Cerebellar nuclear complex (tissue), 1 donor: ENCODE measurements at places on chromosomes 3 and 15.

GRCh38 chr3:122668930-122669730 lies 11.5 kb upstream of the PARP14 start:
- DNase-seq: no peak

DNA sequence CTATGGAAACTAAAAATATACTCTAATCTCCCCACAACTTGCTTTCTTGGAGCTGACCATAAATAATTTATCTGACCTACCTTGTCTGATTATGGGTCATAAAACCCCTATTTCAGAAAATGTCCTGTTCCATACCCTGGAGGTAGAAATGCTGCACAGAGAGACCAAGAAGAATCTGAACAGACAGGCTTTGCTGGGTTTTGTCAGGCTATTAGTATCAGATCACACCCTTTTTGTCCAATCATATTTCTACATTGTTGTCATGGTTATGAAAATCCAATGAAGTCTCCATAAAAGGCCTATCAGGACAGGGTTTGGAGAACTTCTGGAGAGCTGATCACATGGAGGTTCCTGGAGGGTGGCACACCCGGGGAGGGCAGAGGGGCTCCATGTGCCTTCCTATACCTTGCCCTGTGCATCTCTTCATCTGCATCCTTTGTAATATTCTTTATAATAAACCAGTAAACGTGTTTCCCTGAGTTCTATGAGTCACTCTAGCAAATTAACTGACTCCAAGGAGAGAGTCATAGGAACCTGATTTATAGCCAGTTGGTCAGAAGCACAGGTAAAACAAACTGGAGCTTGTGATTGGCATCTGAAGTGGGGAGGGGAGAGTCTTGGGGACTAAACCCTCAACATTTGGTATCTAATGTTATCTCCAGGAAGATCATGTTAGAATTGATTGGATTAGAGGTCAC lies 58.1 kb downstream of the NGLY1 start:
- DNase-seq: no peak

- no peak for DNase-seq
These were observed 120.1 kb upstream of the ARHGEF3 start for GRCh38 chr3:56921573-56922453.

GRCh38 chr3:158539414-158540014 lies 31.5 kb upstream of the MLF1 start:
- DNase-seq: no peak

DNA sequence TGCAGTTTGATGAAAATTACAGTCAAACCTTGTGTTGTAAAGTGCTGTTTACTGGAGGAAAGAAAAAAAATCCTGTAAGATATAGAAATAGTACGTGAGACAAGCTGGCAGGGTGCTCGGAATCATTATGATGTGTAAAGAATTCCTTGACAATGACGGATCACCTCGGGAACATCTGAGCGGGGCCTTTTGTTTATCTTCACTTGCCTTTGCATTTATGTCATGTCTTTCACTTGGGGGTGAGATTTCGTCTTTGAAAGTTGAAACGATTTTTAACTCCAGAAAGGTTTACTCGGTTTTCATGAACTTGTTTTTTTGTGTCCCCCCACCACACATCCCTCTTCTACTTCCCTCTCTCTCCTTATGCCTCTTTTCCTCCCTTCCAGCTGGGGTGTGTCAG lies 128.3 kb upstream of the VEPH1 start:
- DNase-seq: no peak

DNA sequence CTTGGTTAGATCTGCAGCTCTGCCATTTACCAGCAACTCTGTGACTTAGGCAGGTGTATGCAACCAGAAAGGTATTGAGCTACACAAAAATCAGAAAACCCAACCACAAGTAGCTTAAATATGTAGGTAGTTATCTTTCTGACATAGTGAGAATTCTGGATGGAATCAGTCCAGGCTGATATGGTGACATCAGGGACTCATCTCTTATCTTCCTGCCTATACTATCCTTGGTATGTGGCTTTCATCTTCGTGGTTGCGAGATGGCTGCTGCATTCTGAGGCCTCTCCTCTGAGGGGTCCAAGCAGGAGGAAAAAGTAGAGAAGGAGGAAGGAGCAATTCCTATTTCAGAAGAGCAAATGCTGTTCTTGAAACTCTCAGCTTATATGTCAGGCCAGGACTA lies 40.0 kb downstream of the CTDSPL start:
- DNase-seq: no peak
